ENCODE measurements at places on chromosomes 16 and 17.

DNA sequence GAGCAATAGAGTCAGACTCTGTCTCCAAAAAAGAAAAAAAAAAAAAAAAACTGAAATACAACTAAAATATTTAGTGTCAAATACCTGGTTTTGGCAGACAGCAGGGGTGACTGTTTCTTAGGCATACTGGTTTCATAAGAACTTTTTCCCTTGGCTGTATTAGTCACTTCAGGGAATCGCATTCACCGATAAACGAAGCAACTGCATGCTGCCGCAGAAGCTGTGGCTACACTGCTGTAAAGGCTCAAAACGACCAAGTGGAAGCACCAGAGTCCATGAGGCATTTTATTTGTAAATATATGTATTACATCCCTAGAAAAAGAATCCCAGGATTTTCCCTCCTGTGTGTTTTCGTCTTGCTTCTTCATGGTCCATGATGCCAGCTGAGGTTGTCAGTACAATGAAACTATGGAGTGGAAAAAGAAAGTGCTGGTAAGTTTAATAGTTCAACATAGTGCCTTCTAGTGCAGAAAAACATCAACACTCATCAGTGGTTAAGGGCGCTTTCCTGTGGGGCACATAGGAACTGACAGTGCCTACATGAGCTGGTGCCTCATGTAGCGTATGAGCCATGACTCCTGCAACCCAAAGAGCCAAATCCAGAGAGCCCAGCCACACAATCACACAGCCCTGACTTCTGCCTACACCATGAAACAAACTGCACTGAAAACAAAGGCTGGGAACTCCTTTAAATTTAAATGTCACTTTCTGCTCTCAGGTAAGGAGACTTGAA is 7.3 kb downstream of the RPS15A start:
- no peak for DNase-seq

- no peak for DNase-seq
Measured at GRCh38 chr16:47562366-47562765, 101.2 kb downstream of the PHKB start.

- no peak for DNase-seq
Measured at GRCh38 chr16:1378087-1378803, 26.5 kb downstream of the GNPTG start.

- no peak for DNase-seq
Measured at GRCh38 chr16:12480916-12481315, 322.8 kb downstream of the CPPED1 start.

DNA sequence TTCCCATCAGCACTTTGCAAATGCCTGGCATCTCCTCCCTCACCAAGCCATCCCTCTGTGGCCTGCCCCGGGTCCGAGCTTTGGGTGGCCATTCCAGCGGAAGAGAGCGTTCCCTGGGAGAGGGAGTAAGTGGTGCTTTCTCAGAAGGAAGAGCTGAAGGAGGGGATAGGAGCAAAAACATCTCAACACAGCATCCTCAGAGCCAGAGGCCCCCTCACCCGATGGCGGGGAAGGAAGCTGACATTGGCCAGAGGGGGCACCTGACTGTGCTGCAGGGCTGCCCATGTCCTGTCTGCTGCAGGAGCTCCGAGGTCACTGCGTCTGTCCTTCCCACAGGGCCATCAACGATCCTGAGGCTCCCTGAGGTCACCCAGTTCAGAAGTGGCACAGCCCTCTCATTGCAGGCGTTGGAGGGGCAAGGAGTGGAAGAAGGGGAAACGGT is 427 bp upstream of the TLCD3B start:
- no peak for DNase-seq

GRCh38 chr16:68444056-68444657 is 4.2 kb downstream of the SMPD3 start:
- no peak for DNase-seq

DNA sequence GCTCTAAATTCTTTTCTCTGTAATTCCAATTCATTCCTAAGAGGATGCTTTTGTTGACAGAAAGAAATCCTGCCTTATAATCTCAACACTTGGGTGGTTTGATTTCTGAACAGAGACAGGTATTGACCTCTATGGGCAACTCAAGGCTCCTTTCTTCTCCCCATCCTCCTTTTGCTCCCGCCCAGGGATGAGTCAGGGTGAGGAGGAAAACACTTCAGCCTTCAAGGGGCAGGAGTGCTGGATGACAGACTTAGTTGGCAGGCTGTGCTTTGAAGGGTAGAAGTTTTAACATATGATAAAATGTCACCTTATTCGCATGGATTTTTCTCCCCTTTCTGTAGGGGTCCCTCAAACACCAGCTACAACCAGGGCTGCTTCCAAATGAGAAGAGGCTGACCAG is 16.7 kb upstream of the TOM1L1 start:
- DNase-seq = no peak

- no peak for DNase-seq
Measured at GRCh38 chr16:84611041-84611440, 6.8 kb downstream of the COTL1 start.

- no peak for DNase-seq
Measured at GRCh38 chr16:72291121-72291520, 119.2 kb upstream of the PMFBP1 start.

GRCh38 chr17:15262291-15263205 is 2.6 kb downstream of the PMP22 start:
- DNase-seq = no peak
